ENCODE measurements at places on chromosomes 2 and 18.
A peak's percentile ranks its signal among the peaks of the same experiment; 100 is the strongest.

DNA sequence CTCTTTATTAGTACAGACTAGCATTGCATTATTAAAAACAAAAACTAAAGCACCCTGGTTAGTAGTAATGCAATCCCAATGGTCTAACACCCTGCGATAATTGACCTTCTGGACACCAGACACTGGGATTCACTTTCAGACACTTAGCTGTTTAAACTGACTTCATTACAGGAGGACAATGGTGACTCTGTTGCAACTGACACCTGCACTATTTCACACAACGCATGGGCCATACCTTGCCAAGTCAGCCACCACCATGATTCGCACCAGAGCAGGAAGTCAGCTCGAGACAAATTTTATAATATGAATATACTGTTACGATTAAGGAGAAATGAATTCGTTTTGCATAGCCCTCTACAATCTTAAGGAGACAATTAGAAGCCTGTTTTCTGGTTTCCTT, 150.7 kb downstream of the MEIS1 start:
- no peak for DNase-seq

- no peak for DNase-seq
Measured at GRCh38 chr2:52710810-52711618, 1056.6 kb upstream of the CHAC2 start.

DNA sequence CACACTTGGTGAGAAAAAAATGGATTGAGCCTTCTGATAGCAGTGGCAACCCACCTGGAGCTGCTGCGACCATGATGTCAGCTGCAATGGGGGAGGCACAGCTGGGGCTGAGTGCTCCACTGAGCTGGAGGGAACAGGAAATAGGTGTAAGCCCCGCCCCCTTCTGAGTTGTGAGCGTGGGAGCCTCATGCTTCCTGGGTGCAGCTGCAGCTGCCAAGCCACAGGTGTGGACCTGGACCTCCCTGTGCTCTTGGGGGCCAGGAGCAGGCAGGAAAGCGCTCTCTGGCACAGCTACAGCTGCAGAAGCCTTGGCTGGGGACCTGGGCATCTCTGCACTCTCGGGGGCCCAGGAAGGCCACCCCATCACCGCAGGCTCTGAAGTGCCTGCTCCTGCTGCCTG, 970.6 kb downstream of the DCDC2C start:
- peak; percentile 83 for DNase-seq

DNA sequence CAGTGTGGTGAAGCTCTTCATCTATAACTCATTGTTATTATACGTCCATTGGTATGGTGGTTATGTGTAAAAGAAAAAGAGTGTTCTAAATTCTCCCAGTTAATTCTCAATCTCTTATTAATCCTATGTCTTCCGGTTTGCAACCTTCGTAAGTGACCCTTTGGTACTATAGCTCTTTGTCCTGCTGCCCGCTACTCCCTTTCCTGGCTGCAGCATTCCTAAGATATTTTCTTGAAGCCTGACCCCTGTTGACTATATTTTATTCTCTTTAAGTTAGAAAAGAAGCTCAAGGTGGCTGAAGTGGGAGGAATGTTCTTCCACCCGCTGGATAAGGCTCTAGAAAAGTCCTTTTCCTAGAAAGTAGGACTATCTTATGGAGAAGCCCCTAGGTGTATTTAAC, 684.8 kb downstream of the SOCS6 start:
- DNase-seq, result no peak

DNA sequence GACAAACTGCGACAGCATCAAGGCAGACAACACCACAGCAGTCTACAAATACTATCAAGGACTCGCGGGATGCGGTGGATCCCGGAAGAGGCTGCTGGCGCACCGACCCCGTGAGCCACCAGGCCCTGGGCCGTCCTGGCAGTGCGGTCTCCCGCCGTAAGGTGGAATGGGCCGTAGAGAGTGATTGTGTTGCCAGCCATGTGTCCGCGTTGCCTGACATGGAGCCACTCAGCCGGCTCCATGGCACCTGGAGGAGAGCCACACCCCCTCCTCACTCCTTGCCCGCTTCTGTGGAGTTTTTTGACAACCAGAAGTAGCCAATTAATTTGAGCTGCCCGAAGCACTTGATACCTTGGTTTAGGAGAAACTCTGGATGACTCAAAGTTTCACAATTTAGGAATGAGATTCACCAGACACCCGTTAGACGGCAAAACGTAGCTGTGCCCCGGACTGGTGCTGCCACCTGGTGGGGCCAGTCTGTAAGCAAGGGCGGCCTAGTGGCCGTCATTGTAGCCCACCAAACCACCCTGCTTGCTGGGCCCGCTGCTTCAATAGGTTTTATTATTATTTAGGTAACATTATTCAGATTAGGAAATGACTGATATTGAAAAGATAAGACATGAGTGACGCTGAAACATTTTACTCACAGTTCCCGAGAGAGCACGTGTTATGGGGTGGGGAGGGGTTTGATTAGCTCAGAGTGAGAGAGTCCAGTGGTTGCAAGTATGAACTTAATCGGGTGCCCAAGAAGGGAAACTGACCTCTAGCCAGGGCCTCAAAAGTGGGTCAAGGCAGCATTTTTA, 10.2 kb upstream of the IMP4 start:
- DNase-seq, result peak; percentile 91

GRCh38 chr18:62353170-62353569, 28.1 kb downstream of the TNFRSF11A start:
- DNase-seq, result no peak

GRCh38 chr18:40048886-40049650, 1906.0 kb upstream of the PIK3C3 start:
- DNase-seq, result no peak

DNA sequence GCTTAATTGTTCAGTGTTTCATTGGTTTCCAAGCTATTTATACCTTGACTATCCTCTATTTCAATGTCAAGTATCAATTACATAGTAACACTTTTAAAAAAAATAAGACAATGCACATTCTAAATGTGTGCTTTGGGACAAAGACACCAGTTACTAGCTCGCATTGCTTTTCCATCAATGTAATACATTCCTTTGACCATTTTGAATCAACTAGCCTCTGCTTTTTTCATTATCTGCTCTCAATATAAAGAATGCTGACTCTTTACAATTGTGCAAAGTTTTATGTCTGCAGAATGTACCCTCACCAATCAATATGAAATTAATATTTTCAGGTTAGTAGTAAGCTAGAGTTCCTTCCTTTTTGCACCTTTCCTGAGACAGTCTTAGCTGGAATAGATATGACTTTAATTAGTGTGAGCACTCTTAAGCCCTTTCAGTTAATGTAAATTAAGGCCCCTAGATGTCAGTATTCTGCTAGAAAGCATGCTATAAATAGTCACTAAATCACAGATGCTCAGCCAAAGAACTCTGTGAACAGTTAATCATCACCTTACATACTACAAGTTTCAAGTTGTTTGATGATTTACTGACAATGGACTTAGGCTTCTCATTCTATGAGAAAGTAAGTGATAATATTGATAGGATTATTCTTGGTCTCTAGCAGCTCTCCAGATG, 413.6 kb downstream of the PTH2R start:
- no peak for DNase-seq

DNA sequence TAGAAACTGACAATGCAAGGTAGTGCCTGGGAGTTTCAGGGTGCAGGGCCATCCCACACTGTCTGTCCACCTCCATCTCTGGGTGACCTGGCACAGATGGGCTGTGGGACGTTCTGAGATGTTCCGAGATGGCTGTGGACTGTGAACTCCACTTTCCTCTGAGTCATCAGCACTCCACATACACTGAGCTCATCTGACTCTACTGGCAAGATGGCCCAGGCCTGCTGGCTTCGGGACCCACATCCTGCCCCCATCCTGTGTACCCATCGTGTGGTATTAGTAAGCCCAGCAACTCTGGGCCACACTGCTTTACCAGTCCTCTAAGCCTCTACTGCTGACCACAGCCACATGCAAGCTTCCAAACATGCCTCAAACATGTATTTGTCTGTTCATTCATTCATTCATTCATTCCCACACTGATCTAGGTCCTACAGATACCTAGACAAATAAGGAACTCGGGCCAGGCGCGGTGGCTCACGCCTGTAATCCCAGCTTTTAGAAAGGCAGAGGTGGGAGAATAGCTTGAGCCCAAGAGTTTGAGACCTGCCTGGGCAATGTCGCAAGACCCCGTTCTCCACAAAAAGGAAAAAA, 124.8 kb upstream of the CXCR4 start:
- DNase-seq, result peak; percentile 84

DNA sequence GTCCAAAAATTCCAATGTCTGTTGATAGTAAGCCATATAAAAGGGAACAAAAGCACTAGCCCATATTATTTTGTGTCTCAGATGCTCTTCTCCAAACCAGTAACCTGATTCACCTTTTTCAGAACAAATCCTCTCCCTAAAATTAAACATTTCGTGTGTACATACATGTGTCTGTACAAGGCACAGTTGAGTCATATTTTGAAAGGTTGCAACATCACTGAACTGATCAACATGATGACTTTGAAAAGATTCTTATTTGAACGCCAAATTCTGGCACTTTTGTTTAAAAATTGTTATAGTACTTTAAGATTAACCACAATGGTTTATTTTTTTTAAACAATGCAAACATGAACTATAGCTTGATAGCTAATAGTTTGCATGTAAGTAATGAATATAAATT, 102.5 kb downstream of the RIT2 start:
- DNase-seq, result no peak

DNA sequence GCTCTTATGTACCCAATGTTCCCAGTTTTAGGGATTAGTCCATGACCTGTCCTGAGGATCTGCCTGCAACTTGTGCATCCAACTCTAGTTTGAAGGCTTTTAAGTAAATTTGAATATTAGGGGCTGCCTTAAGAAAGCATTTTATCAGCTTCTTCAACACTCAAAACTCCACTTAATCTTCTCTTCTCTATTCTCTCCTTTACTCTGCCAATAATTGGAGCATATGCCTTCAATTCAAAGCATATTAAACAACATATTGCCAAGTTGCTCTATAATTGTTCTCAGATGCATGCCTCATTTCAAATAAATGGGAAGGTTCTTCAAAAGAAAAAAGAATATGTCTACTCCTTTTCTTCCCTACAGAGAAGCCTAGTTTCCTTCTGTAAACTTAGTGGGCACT, 84.8 kb upstream of the NCKAP5 start:
- DNase-seq, result no peak

DNA sequence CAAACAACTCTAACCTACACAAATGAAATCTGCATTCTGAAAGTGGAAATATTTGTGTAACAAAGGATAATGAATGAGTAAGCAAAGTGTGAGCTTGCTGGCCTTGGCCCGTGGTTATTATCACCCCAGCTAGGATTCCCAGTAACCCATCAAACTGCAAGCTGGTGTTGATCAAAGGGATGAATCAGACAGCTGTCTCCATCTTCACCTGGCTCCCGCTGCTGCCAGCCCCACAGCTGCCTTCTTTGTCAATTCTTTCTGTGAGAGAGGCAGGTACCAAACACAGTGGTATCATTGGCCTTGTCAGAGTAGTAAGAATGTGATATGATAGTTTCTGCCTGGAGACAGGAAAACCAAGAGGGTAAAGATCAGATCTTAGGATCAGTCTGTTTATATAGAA, 25.2 kb upstream of the RGPD4 start:
- no peak for DNase-seq

GRCh38 chr2:127627740-127628571, 18.0 kb upstream of the GPR17 start:
- DNase-seq, result peak; percentile 75

DNA sequence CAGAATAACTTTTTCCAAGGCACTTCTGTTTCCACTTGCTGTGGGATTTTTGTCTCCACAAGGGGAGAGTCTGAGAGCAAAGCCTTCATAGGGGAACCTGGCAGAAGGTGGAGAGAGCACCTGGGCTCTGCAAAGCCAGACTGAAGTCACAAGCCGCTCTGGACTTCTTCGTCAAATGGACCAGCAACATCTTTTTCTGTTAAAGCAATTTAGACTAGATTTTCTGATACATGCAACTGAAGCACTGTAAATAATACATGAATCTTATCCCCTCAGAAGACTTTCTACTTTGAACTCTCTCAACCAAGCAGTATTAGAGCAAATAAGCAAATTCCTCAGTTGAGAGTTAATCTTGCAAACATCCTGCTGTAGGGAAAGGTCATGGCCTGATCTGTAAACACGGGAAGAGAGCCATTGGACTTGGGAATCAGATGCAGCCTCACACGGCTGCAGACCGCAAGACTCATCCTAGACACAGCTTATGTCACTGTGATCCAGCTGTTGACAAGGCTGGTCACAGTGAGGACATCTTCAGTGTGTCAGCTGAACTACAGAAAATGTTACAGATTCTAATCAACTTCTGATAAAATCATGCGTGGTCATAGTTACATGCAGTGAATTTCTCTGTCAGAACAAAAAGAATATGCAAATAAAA, 3.2 kb downstream of the SH3YL1 start:
- no peak for DNase-seq

- no peak for DNase-seq
Measured at GRCh38 chr2:34656632-34657031, 1057.5 kb upstream of the FAM98A start.

DNA sequence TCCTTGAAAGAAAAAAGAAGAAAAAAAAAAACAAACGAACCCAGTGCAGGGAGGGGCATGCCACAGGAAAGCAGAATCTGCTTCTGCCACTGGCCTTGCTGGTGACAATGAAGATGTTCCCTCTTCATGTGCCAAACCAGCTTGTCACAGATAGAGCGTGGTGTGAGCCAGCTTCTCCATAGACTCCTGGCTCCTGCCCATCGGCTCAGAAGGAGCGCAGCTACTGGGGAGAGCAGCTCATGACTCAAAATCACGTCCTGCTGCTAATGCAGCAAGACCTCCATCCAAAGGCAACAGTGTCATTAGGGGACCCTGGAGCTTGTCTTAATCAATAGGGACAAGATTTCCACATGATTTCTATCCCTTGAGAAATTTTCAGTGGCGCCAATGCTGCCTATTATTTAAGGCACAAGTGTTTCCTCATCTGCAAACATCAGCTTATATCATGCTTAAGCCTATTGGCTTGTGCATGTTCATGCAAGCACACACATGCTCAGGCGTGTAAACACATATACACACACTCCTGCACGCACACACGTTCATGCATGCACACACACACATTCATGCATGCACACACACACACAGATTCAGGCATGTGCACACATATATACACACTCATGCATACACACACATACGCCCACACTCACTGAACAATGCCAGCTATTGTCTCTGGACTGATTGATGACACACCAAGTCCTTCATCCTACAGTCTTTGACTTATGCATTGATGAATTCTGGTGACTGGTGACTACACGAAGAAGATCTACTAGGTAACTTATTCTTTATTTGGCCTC, 682.0 kb upstream of the ID2 start:
- no peak for DNase-seq

DNA sequence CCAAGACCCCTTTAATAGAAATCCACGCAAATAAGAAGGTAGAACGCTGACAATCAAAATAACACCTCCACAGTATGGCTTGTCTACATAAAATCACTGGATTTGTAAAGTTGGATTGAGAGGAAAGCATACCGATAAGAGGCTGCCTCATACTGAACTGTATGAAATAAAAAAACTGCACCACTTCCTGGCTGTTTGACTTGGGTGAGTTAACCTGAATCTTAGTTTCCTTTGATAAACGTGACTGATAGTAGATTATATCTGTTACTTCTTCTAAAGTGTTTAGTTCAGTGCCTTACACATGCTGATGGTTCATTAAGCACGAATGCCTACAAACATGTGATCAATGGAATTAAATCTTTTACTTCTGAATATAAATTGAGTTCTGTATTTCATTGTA, 140.4 kb upstream of the RNF152 start:
- no peak for DNase-seq

GRCh38 chr2:55901941-55902340, 21.6 kb downstream of the EFEMP1 start:
- no peak for DNase-seq

GRCh38 chr18:79549638-79550000, 130.0 kb upstream of the CTDP1 start:
- no peak for DNase-seq

- DNase-seq, result no peak
Measured at GRCh38 chr18:23837591-23837990, 148.3 kb downstream of the LAMA3 start.

All from spleen (tissue), 13 donors.